ENCODE measurements at places on chromosomes 1 and 21.
A peak's percentile ranks its signal among the peaks of the same experiment; 100 is the strongest.

DNA sequence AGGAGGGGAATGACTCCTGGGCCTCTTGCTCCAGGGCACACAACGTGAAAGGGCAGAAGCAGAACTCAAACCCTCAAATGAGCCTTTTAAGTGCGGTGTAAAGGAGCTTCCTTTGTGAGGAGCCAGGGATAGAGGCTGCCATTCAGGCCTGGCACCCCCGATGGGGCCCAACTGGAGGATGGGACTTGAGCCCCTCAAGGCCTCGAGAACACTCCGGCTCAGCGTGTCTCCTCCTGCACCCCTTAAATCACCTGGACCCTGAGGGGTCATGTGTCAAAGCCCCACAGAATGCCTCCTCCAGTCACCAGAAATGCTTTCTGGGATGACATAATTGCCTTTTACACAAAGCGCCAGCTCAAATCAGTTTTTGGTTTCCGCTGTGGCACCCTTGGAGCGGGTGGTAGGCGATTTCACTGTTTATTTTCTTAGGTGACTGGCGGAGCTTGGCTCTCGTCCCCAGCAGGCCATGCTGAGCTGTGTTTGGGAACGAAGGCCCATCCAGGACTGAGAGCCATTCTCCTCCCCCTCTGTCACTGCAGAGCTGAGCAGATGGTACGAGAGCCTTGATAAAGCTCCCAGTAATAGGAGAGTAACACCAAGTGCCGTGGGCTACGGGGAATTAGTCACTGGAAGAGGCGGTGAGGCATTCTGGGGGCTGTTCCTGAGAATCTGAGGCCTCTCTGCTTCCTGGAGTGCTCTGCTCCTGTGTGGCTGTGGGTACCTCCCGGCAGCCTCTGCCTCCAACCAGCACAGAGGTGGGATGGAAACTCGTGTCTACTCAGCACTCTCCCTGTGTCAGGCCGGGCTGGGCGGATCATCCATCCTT lies 163.0 kb downstream of the GRIK3 start:
- no peak overlapping the region for H3K4me3 ChIP-seq
- no peaks in the 10 kb centered on the region for H3K27me3 ChIP-seq
- no peaks in the 10 kb centered on the region for H3K36me3 ChIP-seq
- no peak overlapping the region for H3K27ac ChIP-seq
- no peak for DNase-seq

DNA sequence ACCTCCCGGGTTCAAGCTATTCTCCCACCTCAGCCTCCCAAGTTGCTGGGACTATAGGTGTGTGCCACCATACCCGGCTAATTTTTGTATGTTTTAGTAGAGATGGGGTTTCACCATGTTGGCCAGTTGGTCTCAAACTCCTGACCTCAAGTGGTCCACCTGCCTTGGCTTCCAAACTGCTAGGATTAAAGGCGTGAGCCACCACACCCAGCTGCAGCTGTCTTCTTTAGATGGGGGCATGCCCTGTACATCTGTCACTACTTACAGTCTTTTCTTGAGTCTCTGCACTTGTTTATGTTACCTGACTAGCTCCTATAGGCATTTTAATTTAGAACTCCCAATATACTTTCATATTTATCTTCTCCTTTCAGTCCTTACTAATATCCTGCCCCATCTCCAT lies 64.2 kb downstream of the SELENOF start:
- no peaks in the 10 kb centered on the region for H3K4me1 ChIP-seq
- H3K36me3 ChIP-seq = no peaks in the 10 kb centered on the region
- no peak overlapping the region for H3K27ac ChIP-seq
- H3K27me3 ChIP-seq = no peaks in the 10 kb centered on the region
- no peak for DNase-seq

GRCh38 chr21:44850208-44850800 lies 23.2 kb downstream of the PTTG1IP start:
- no peak overlapping the region for H3K27ac ChIP-seq
- no peak for DNase-seq
- no peaks in the 10 kb centered on the region for H3K27me3 ChIP-seq
- peaks cover 37% of the 10 kb centered on the region for H3K36me3 ChIP-seq
- H3K4me3 ChIP-seq = no peak overlapping the region
- peaks cover 22% of the 10 kb centered on the region for H3K4me1 ChIP-seq

- no peaks in the 10 kb centered on the region for H3K4me1 ChIP-seq
- no peaks in the 10 kb centered on the region for H3K27me3 ChIP-seq
- H3K36me3 ChIP-seq = no peaks in the 10 kb centered on the region
- no peak overlapping the region for H3K4me3 ChIP-seq
- DNase-seq = no peak
These were observed 21.0 kb downstream of the MTARC1 start for GRCh38 chr1:220807726-220808125.

DNA sequence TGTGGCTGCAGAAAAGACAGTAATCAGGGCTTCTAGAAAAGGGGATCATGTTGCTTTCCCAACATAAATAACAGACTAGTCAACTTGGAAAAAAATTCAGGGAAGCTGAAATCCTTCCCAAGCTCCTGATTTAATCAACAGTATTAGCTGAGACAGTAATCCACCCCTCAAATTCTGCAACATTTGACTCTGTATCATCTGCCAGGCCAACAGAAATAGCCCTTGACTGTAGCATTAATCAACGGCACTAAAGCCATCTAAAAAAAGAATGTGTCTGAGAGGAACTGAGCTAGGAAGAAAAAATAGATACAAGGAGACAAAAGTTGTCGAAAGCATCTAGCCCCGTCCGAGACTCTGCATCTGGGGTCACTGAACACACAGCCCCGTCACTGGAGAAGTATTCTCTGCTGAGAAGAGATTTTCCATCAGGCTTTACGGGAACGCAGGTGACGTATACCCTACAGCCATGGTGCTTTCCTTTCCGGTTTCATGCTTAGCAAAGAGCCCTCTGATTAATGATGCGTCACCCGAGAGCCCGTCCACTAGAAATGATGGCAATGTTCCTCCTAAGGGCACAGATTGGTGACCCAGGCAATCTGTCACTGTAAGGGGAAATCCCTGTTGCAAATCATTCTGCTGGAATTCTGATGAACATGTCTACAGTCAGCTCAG lies 42.1 kb upstream of the TP53BP2 start:
- no peak overlapping the region for H3K4me3 ChIP-seq
- no peaks in the 10 kb centered on the region for H3K36me3 ChIP-seq
- H3K27me3 ChIP-seq = no peaks in the 10 kb centered on the region
- no peak overlapping the region for H3K27ac ChIP-seq

DNA sequence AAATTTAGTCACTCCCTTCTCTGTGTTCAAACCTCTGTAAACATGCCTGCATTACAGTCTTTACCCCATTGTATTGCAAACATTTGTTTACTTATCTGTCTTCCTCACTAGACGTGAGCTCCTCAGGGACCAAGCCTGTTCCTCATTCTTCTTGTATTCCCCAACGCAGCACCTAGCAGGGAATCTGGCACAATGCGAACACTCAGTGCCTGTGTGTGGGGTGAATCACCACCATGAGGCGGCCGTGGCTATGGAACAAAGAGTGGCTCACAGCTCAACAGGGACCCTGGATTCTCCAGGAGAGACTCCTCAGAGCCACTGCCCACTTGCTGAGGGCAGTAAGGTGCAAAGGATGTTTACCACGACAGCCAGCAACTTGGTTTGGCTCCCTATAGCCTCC lies 95.9 kb downstream of the DDX20 start:
- H3K4me1 ChIP-seq = no peaks in the 10 kb centered on the region
- no peak for DNase-seq
- no peak overlapping the region for H3K4me3 ChIP-seq
- H3K27me3 ChIP-seq = no peaks in the 10 kb centered on the region

GRCh38 chr21:22561946-22562345 lies 1563.7 kb downstream of the NCAM2 start:
- H3K27ac ChIP-seq = no peak overlapping the region
- no peak for DNase-seq
- no peaks in the 10 kb centered on the region for H3K4me1 ChIP-seq
- no peak overlapping the region for H3K4me3 ChIP-seq

- DNase-seq = peak; percentile 7
- no peak overlapping the region for H3K4me3 ChIP-seq
- H3K4me1 ChIP-seq = peaks cover 10% of the 10 kb centered on the region
- no peak overlapping the region for H3K27ac ChIP-seq
- H3K36me3 ChIP-seq = no peaks in the 10 kb centered on the region
- H3K27me3 ChIP-seq = no peaks in the 10 kb centered on the region
These were observed 3.3 kb upstream of the LSM10 start for GRCh38 chr1:36400825-36401601.

GRCh38 chr1:33341190-33341589 lies 20.3 kb upstream of the A3GALT2 start:
- H3K4me3 ChIP-seq = no peak overlapping the region
- H3K27ac ChIP-seq = no peak overlapping the region
- peaks cover 8% of the 10 kb centered on the region for H3K36me3 ChIP-seq

DNA sequence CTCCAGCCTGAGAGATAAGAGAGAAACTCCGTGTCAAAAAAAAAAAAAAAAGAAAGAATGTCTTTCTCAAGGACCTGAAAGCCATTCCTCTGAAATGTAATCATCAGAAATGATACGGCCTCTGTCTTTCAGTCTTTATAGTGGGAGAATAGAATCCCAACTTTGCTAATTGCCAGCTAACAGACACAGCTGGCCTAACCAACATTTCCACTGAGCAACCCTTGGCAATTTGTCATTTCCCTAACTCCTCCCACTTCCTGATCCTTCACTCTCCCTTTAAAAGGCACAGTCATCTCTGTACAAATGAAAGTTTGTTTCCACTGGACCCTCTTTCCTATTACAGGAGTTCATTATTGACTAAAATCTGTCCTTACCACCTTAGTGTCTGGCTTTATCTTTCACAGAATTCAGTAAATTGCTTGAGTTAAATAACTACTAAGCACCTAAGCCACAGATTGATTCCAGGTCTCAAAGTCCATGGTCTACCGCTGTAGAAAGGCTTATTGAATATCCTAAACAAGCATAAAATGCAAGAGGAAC lies 4.3 kb upstream of the CBR1 start:
- no peak overlapping the region for H3K27ac ChIP-seq
- H3K36me3 ChIP-seq = no peaks in the 10 kb centered on the region
- H3K4me3 ChIP-seq = no peak overlapping the region
- DNase-seq = no peak
- H3K4me1 ChIP-seq = peaks cover 11% of the 10 kb centered on the region

- H3K27ac ChIP-seq = no peak overlapping the region
- H3K36me3 ChIP-seq = no peaks in the 10 kb centered on the region
- H3K4me1 ChIP-seq = no peaks in the 10 kb centered on the region
These were observed 29.9 kb upstream of the PRDX6 start for GRCh38 chr1:173447224-173447623.

DNA sequence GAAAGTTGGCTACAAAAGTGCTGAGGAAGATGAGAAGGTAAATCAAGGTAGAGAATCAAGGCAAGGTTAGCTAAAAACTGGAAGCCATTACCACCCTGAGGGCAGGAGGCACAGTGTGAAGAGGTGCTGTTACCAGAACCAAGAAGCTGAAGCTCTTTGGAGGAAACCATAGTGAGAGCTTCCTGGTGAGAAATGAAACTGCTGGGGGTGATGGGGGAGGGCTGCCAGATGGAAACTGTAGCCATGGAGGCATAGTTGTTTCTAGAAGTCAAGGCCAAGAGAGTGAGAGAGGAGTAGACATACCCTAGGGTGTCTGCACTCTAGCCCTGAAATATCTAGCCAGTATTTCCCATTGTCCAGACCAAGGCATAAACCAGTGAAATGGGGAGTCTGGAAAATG lies 28.7 kb downstream of the IFI44 start:
- H3K27ac ChIP-seq = no peak overlapping the region
- DNase-seq = no peak
- H3K27me3 ChIP-seq = peaks cover 2% of the 10 kb centered on the region
- no peaks in the 10 kb centered on the region for H3K4me1 ChIP-seq

DNA sequence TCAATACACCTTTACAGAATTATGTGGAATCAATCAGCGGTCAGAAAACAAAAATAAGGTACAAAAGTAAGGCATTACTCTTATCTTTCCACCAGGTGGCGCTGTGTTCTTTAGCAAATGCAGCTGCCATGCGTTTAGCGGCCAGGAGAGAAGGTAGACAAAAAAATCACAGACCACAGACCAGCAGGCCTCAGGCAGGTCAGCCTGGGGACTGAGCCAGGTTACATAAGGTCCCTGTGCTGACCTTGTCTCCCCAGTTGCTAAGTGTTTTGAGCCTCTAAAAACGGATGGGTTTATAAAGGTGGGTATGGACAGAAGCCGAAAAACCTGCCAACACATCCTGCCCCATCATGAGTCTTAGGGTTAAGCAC lies 2.8 kb downstream of the RGS16 start:
- peaks cover 20% of the 10 kb centered on the region for H3K36me3 ChIP-seq
- peak; percentile 31 for DNase-seq
- H3K27ac ChIP-seq = peak overlapping the region; percentile 6
- H3K4me1 ChIP-seq = peaks cover 23% of the 10 kb centered on the region

- DNase-seq = no peak
- H3K36me3 ChIP-seq = no peaks in the 10 kb centered on the region
- no peak overlapping the region for H3K27ac ChIP-seq
- no peak overlapping the region for H3K4me3 ChIP-seq
These were observed 7.9 kb downstream of the RNU11 start for GRCh38 chr1:28656335-28656734.

DNA sequence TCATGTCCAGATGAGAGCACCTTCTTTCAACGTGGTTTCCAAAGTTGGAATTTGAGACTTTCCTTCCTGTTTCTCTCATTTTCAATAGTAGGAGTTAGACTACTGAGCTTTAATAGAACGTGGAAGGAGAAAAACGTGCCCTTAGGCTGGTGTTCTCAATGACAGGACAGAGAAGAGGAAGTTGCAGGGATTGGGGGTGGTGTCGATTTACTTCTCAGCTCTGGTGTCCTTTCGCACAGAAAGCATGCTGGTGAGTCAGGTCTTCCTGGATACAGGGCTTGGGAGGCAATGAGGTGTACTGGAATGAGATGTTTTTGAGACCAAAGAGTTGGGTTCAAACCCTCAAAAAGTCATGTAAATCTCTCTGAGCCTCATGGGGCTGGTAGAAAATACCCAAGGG lies 67.1 kb downstream of the HIVEP3 start:
- H3K4me1 ChIP-seq = no peaks in the 10 kb centered on the region
- no peaks in the 10 kb centered on the region for H3K36me3 ChIP-seq
- DNase-seq = no peak

DNA sequence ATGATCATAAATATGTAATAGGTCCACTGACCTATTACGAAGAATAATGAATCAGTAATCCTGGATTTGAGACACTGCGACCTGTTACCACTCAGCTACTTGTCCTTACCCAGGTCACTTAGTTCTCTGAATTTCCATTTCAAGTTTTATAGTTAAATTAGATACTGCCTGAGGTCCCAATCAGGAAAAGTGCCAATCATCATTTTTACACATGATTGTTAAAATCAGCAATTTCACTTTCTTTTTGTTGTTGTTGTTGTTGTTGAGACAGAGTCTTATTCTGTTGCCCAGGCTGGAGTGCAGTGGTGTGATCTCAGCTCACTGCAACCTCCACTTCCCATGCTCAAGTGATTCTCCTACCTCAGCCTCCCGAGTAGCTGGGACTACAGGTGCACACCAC lies 22.8 kb upstream of the LYPLAL1 start:
- H3K27me3 ChIP-seq = no peaks in the 10 kb centered on the region

DNA sequence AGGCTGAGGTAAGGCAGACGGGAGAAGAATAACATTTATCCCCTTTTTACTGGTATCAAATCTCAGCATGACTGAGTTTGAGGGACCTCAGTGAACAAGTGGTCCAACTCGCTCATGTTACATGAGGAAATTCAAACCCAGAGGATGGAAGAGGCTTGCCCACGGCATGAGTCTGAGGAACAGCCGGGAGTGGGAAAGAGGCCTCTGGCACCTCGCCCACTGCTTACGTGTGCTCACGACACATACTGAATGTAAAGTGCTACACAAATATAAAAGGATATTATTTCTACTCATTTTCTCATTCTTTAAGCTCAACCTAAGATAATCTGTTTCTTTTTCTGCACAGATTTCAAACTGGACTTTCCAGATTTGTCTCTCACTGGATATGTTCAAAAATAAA lies 14.7 kb downstream of the BEND5 start:
- H3K4me1 ChIP-seq = no peaks in the 10 kb centered on the region
- no peak overlapping the region for H3K27ac ChIP-seq
- DNase-seq = no peak
- no peaks in the 10 kb centered on the region for H3K27me3 ChIP-seq
- no peaks in the 10 kb centered on the region for H3K36me3 ChIP-seq
